Stomach (tissue), 19 donors: ENCODE measurements at places on chromosomes 4 and X. TPM values are rescaled to one million over a fixed set of nuclear protein-coding genes. Genes with fewer than 3 reads are reported as not detected.

DNA sequence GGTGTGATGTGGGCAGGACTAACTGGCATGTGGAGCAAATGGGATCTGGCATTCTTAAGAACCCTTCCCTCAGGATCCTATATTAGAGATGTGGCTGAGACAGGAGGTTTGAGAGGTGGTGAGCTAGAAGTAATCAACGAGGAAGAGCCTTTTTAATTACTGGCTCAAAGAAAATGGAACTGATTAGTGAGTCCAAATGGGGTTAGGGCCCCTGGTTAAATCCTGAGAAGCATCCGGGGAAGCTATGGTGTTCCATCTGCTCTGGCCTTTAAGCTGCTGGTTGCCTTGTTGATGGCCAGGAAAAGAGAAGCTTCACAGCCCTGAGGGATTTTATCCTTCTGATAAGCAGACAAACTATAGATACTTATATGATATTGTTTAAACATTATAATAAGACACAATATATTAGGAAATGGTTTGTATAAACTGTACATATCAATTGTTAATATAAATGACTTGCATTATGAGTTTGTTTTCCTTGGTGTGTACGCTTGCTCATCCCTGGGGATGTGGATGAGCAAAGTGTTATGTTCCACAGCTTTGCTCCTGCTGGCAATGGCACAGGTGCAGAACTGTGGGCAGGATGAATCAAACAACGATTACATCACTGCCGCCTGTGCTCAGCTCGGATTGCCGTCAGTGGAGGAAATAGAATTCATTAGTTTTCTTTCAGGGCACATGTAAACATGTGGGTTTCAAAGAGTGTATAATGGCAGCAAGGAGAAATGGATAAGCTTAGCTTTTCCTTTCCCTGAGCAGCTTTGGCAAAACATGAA lies 328.6 kb upstream of the ARX start:
- peak; percentile 2 for DNase-seq

DNA sequence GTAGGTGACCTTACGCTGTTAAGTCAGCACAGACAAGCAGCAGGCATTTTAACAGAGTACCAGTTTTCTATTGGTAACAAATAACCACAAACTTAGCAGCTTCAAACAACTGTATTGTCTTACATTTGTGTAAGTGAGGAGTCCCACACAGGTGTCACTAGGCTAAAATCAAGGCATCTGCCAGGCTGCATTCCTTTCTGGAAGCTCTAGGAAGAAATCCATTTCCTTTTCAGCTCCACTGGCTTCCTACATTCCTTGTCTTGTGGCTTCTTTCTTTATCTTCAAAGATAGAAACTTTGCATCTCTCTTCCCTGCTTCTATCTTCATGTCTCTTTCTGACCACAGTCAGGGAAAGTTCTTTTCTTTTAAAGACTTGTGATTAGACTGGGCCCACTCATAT lies 139.9 kb downstream of the TMEM144 start:
- DNase-seq, result no peak

DNA sequence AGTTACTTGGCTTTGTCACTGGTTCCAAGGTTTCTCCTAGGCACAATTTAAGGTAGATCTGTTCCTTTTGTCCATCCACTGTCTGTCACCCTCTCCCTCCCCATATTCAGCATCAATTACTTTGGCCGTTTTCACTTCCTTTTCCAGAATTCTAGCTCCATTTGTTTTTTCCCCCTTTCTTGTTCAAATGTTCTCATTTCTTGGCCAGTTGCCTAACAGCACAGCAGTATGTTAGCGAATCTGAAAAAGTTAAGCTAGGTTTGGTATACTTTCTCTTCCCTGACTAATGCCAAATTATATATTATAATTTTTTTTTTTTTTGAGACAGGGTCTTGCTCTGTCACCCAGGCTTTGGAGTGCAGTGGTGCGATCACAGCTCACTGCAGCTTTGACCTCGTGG lies 409.1 kb upstream of the TEX13C start:
- DNase-seq, result no peak

DNA sequence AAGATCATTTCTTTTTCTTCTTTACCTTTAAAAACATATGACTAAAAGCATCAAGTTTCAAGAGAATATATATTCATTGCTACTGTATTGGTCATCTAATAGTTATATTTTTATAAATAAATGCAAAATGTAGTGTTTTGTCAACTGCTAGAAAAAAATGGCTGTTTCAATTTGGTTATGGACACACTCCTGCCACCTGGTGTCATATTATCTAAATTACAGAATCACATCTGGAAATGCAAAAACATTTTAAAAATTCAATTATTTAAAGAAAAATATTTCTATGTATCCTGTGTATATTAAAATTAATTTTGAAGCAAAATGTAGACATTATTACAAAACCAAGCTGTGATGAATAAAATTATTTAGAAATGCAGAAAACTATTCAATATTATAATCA lies 329.4 kb upstream of the PCDH18 start:
- no peak for DNase-seq

GRCh38 chr4:29711226-29711625 lies 1008.9 kb upstream of the PCDH7 start:
- no peak for DNase-seq

DNA sequence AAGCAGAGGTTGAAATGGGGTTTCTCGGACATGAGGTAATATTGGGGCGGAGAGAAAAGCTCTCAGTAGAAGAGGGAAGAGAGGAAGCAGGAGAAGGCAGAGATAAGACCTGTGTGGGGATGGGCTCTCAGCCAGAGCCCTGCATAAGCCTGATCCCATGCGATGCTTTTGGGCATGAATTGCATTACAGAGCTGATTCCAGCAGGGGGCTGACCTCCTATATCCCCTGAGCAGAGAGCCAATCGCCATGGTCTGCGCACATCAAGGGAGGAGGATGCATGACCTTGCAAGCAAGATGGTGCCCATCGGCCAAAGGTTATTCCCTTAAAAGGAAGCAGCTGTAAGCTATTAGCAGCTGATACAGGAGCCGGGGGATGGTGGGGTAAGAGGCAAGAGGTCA lies 7.6 kb downstream of the ANOS1 start:
- DNase-seq, result no peak

DNA sequence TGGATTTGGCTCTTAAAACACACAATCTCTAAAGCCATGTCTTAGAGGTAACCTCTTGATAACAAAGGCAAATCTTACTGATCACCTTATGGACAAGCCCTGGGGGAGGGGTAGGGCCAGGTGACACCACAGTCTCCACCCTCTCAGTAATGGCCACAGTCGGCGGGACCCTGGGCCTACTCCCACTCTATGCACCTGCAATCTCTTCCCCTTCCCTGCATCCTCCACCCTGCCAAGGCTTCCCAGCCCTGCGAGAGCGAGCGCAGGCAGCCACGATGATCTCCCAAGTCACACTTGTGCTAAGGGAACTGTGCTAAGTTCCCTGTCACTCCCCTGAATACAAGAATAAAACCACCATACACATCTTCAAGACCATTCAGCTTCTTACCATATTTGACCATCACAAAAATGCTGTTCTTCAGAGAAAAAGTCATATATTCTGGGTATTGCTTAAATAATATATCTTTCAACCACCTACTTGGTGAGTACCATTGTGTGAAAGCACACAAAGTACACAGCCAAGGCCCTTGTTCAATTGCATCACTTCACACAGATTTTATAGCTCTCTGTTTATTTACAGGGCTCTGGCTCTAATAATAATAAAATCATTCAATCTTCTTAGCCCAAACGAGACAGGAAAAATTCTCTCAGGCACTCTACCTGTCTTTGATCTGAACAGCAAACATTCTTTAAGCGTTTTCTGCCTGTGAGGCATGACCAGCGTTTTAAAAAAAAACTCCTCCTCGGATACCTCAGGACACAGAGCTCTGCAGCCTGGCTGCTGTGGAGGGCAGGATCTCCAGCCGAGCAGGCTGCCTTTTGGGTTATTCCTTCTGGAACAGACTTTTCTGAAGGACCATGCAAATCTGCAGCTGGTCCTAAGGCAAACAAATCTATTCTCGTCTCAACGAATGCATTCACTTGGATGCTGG lies 115.7 kb upstream of the MAP3K15 start:
- no peak for DNase-seq

DNA sequence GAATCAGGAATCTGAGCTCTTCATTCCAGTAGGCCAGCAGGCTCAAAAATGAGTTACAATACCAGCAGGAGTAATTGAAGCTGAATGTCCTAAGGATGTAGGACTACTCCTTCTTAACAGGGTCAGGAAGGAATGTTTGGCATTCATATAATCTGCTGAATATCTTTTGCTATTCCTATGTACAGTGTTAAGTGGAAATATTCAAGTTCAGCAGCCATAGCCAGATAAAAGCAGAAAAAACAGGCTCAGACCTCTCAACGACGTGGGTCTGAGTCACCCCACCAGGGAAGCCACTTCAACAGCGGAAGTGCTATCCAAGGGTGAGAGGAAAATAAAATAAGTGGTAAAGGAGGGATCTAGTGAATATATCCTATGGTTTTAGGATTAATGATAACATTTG lies 577.0 kb downstream of the SPOCK3 start:
- no peak for DNase-seq

GRCh38 chr4:155026715-155027114 lies 181.7 kb upstream of the NPY2R start:
- no peak for DNase-seq

GRCh38 chr4:6349896-6350603 lies 80.4 kb downstream of the WFS1 start:
- DNase-seq, result peak; percentile 49

GRCh38 chr4:107793996-107794395 lies 30.7 kb upstream of the SGMS2 start:
- no peak for DNase-seq

DNA sequence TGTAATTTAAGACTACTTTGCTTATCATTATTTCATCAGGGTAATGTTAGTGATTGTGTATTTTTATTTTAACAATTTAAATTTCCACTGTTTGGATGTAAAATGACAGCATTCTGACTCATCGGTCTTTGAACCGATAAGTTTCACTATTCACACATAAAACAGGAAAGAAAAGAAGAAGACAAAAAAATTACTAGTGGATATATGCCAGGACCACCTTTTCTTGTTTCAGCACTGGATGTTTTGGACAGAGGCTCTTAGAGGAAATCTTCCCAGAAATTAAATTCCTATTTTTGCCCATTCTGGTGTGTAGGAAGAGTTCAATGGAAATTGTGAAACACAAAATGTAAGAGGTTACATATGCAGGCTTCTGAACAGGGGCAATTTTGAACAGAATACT lies 57.4 kb downstream of the VEGFC start:
- DNase-seq, result no peak

DNA sequence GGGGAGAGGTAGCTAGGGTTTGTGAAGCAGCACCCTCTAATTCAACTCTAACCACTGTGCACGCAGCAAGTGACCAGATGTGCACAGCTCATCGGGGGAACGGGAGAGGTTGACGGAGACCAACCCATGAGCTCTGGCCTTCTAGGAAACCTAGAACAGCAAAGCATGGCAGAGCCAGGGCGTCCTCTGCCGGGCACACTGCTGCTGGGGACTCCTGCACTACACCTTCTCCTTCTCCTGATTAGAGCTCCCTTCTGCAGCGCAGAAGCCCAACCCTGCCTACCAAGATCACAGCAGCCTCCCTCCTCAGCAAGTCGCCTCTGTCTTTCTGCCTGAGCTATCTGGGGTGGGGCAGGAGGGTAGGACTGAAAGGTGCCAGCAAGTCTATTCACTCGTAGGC lies 252.3 kb upstream of the PSAPL1 start:
- DNase-seq, result no peak

IL1RAPL2 gene
- total RNA-seq, result not detected

DCAF4L1 gene
- not detected for total RNA-seq

SSX3 gene
- total RNA-seq, result not detected

CXCL8 gene
- 3.6 TPM for total RNA-seq

SLC2A9 gene
- total RNA-seq, result 2.2 TPM

PCDH18 gene
- 16.7 TPM for total RNA-seq

SSX4B gene
- not detected for total RNA-seq

NWD2 gene
- total RNA-seq, result under 0.01 TPM

CCDC160 gene
- total RNA-seq, result 1.2 TPM

TLR7 gene
- total RNA-seq, result not detected

GPR119 gene
- 0.55 TPM for total RNA-seq

LIMCH1 gene
- 19.3 TPM for total RNA-seq

SORCS2 gene
- 2.2 TPM for total RNA-seq

MAGEA2B gene
- not detected for total RNA-seq

TKTL2 gene
- not detected for total RNA-seq
